ENCODE measurements at places on chromosomes 12 and 14.

DNA sequence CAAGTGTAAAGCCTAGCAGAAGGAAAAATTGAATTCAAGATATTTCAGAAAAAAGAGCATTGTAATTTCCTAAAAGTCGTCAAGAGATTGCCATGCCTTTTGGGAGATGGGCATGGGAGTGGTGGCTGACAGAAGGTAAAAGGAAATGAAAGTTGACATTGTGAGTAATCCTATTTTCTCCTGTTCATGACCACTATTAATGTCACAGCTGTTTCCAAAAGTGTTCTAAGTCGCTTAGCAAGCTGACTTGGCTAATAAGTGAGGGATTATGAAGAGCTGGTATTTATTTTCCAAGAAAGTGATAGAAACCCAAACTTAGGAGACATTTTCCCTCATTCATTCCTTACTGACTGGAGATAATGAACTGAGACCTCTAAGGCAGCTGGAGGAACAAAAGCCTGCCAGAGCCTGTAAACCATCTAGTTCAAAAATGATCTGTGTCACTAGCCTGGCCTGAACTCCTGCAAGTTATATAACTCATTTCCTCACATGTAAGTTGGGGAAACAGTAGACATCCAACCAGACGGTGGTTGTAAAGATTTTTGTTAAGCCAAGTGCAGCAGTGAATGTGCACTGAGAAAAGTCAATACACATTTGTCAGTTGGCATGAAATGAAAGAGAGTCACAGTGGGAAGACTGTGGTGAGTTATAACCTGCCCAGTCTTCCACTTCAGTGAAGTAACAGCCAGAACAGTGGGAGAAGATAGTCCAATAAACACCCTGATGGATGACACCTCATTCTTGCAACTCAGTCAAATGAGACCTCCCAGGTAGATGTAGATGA is 75.8 kb downstream of the DIO2 start:
- DNase-seq = no peak

DNA sequence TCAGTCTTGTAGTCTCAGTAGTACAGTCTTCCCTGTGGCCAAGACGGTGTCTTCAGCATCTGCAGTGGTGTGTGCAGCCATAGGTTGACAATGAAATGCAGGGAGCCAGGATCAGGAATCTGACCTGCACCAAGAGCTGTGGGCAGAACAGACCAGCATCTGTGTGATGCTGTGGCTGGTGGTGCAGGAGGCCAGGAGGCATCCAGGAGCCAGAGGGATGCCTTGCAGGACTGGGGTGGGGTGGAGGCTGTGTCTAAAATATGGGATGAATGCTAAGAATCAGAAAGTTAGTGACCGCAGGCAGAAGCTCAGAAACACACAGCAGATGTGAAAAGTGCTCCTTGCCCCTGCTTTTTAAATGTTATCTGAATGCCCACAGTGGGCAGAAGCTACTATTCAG is 209.7 kb downstream of the CACNA1C start:
- DNase-seq = no peak

DNA sequence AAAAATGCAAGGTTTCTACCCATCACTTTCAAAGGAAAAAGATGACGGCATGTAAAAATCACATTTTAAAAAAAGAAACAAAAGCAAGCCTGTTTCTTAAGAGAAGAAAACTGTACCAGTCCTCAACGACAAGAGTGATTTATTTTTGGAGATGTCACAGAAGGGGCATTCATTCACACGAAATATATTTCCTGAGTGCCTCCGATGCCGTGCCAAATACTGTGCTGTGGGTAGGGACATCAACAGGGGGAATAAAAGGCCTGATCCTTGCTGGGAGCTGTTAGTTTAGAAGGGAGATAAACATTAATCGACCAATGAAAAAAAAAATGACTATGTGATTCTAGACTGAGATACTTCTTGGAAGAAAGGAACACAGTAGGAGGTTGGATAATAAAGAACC is 297.5 kb upstream of the SOX5 start:
- peak; percentile 32 for DNase-seq

DNA sequence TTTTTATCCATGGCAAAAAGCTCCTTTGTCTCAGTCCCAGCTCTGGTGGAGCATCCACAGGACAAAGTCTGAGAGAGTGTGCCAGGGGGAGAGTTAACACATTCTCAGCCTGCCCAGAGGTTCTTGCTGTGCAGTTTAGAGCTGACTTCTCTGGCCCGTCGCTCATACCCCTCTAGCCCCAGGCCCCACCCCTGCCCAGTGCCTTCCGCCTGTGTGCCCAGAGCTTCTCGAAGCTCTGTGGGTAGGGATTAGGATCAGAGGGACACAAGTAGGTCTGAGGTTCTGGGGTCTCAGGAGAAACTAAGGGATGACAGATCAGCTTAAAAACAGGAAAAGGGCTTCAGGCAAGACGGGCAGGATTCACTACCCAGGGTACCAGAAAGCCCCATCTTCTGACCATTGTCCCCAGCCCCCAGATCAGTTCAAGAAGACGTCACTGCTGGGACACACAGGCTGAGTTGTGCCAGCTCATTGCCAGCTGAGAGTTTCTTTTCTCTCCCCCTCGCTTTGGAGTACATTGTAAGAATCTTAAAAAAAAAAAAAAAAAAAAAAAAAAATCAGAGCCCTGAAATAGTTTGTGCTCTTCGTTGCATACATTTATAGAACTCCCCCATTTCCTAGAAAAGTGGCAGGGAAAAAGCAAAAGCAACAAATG is 127.0 kb downstream of the GCH1 start:
- no peak for DNase-seq

- no peak for DNase-seq
These were observed 149.9 kb downstream of the KIF26A start for GRCh38 chr14:104288272-104288671.

- DNase-seq = no peak
These were observed 39.8 kb downstream of the ERC1 start for GRCh38 chr12:1030779-1031178.

GRCh38 chr12:102171951-102172350 is 25.7 kb downstream of the PMCH start:
- no peak for DNase-seq

GRCh38 chr12:16636435-16637055 is 30.6 kb upstream of the LMO3 start:
- no peak for DNase-seq

DNA sequence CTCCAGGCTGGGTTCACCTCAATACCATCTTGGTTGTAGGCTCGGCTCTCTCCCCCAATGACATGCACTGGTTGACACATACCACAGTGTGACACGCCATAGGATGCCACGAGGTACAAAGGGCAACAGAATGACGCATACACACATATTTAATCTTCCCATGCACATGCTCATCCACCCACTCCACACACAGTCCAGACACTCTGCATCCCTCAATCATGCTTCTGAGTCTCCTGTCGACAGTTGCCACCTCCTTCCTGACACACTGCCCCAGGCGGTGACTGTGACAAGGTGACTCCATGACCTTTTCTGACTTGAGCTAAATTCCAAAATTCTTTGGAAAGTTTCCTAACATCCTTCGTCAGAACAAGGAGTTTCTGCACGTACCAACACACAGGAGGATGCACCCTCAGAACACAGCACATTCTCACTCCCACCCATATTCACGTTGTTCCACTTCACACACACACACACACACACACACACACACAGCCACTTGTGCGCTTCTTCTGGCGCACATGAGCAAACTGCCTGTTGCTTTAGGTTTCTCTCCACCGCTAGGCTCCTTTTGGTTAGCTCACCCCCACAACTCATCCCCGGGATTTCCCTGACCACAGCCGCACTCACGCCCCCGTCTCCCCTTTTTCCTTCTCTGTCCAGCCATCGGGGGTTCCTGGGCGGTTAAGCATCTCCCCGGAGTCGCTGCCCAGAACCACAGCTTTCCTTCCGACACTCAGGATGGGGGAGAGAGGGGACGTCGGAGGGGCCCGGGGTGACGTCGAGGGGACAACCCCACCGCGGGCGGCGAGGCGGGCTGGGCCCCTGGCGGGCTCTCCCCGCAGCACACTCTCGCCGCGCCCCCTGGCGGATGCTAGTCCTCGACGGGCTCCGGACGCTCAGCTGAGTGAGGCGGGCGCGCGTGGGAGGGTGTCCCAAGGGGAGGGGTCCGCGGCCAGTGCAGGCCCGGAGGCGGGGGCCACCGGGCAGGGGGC is 536 bp upstream of the WNT1 start:
- DNase-seq = peak; percentile 71

GRCh38 chr12:78793491-78793890 is 71.1 kb upstream of the SYT1 start:
- no peak for DNase-seq

- DNase-seq = no peak
These were observed 35.7 kb downstream of the HIGD1C start for GRCh38 chr12:50988051-50988450.

DNA sequence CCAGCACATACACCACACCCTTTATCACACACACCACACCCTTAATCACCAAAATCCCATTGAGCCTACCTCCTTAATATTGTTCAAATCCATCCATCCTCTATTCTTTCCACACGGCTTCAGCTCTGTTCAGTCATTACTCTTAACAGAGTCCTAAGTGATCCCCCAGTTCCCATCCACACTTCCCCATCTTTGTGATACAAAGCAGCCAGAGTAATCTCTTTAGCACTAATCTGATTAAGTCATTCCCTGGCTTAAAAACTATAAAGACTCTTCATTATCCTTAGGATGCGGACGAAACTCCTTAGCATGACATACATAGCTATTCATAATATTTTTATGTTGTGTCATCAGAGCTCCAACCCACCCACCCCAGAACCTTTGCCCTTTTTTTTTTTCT is 14.7 kb upstream of the MFAP5 start:
- DNase-seq = peak; percentile 63

GRCh38 chr12:76173756-76174155 is 89.3 kb upstream of the NAP1L1 start:
- no peak for DNase-seq

DNA sequence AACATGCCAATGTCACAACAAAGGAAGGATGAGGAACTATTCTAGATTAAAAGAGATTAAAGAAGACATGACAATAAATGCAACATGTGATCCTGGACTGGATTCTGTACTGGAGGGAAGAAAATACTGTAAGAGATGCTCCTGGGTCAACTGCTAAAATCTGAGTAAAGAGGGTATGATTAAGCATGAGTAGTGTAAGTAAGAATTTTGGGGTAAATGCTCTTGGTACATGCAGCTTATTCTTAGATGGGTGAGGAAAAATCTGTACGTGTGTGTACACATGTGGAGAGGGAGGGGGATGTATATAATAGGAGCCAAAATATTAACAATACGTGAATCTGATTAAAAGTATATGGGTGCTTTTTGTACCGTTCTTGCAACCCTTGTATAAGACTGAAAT is 66.0 kb downstream of the CDC42BPB start:
- no peak for DNase-seq

GRCh38 chr12:100720016-100720654 is 74.4 kb upstream of the ANO4 start:
- no peak for DNase-seq

DNA sequence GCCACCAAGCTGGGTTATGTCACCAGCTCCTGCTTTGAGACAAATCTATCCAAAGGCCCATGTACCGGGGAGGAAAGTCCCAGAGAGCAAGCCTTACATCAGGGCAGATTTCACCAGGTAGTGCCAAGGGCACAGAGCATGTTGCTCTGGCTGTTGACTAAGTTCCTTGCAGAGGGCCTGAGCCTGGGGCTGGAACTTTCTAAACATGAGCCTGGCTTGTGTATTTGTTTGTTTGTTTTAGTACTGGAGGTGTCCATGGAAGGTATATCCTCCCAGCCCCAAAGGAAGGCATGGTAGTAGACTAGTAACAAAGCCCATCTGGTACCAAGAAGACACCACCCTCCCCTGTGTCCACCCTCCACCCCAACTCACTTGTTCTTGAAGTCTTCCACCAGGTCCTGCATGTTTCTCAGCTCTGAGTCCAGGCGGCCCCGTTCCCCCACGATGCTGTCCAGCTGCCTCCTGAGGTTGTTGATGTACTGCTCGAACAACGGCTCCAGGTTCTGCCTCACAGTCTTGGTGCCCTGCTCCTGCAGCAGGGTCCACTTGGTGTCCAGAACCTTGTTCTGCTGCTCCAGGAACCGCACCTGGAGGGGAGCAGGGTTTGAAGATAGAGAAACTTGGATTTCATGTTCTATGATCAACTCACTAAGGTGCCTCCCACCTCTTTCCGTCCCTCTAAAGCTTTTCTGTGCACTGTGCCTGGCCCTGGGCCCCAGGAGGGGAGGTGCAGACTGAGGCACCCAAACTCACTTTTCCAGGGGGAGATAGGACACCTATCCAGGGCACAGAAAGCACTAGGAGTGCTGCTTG is 1.4 kb downstream of the KRT5 start:
- DNase-seq = no peak

- DNase-seq = no peak
These were observed 11.6 kb downstream of the CAPZA3 start for GRCh38 chr12:18749386-18749957.

DNA sequence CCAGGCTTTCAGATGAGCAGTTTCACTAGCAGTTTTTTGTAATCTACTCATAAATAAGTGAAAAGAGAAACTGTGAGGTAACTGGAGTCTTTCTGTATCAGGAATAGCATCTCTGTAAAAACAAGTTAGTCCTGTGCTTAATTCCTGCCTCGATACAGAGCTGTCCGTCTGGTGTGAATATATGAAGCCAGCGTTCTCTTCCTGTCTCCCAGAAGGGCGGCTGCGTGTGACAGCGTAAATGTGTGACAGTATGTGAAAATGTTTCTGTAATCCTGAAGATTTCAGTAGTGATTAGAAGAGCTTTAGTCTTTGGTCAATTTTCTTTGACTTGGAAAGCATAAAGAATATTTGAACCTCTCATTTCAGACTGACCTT is 150.3 kb downstream of the FBXL14 start:
- no peak for DNase-seq

DNA sequence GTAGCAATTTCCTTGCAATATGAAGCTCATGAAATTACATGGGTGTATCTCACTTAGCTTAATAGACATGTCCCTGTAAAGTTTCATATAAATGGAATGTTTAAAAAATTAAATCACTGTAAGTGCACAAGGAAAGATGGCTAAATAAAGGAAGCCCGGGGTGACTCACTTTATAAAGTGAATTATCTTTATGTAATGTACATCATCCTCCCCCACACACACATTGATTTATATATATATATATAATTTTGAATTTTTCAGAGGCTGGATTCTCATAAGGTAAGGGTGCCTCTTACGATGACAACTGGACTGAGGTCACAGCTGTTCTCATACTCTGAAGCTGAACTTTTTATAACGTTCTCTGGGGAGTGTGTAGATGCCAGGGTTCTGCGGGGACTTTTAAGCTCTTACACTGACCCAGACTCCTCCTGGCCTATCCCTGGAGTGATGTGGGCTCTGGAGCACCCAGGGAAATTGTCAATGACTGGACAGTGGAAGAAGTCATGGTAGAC is 108.7 kb upstream of the HIF1A start:
- no peak for DNase-seq

DNA sequence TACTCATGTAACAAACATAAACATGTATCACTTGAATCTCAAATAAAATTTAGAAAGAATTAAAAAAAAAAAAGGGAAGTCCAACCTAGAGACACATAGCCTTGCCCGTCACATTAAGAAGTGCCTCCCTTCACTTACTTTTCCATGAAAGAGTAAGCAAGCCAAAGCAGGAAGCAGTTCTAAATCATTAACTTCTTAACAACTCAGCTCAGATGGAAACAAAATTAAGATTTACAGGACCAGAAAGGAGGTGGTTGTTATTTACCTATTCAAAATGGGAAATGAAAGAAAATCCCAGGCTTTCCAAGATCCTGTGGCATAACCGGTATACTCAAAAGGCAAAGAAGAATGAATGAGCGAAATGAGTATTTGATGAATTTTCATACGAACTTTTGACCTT is 258.6 kb upstream of the DCN start:
- DNase-seq = no peak

GRCh38 chr12:79983986-79984620 is 49.2 kb upstream of the PPP1R12A start:
- DNase-seq = no peak
